ENCODE measurements at places on chromosomes 16 and 17. TPM values are rescaled to one million over a fixed set of nuclear protein-coding genes. Genes with fewer than 3 reads are reported as not detected.

LPO gene
- total RNA-seq: not detected

OTOP2 gene
- total RNA-seq: not detected

FOXF1 gene
- not detected for total RNA-seq

TANGO6 gene
- 18.0 TPM for total RNA-seq

ITGA3 gene
- 709 TPM for total RNA-seq

KRT20 gene
- total RNA-seq: 1.7 TPM

MT1G gene
- not detected for total RNA-seq

KPNA2 gene
- 209 TPM for total RNA-seq

TMEM238L gene
- not detected for total RNA-seq

- no peak for DNase-seq
Measured at GRCh38 chr16:69926241-69926640, 24.9 kb upstream of the CLEC18A start.

DNA sequence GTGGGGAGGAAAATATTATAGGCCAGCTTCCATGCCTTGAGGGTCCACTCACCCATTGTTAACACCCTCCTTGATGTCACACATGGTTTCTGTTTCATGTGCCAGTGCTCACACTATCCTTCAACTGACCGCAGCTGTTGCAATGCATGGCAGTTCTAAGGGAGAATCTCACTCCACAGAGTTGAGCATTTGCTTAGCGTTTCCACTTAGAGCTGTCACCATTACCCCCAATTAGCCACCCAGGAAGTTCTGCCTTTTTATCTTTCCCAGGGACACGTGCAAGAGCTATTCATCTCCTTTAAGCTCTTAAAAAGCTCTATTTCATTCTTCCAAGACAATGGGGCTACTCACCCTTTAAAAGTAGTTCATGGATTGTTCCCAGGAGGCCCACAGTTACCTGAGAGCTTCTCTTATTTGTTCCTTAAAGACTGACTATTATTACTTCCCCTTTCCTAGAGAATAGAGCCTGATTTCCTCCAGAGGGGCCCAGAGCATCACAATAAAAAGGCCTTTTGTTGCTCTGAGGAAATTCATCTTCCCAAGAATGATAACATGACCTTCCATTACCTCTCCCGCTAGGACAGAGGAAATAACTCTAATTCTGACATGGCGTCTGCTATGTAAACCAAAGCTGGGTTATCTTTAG is 126.8 kb downstream of the CACNG3 start:
- no peak for DNase-seq

GRCh38 chr17:63395075-63395805 is 50.9 kb downstream of the CYB561 start:
- no peak for DNase-seq

GRCh38 chr17:3981455-3981854 is 17.2 kb upstream of the ATP2A3 start:
- DNase-seq: no peak

- DNase-seq: no peak
Measured at GRCh38 chr17:14359163-14360020, 58.5 kb downstream of the HS3ST3B1 start.

GRCh38 chr16:85969159-85969558 is 70.2 kb downstream of the IRF8 start:
- no peak for DNase-seq

GRCh38 chr16:4767872-4768548 is 1.0 kb upstream of the ZNF500 start:
- DNase-seq: peak; percentile 52

DNA sequence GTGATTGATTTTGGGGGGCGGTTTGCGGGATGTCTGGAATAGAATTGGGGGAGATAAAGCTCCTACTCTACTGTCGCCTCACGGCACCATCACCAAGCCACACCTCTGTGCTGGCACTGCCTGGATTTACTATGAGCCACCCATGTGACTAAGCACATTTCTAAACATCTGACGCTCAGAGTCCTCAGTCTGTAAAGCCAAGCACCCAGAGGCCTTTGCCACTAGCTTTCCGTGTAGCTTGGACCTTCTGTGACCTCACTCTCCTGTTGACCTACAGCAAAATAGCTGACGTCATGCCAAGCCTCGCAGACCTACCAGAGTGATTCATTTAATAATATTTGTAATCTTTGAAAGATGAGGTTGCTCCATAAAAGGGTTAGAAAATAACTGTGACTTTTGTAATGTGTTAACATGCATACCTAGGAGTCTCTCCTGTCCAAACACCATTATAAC is 38.5 kb upstream of the MYOCD start:
- DNase-seq: peak; percentile 40

- DNase-seq: no peak
Measured at GRCh38 chr16:81639931-81640680, 139.0 kb upstream of the PLCG2 start.

GRCh38 chr16:69465881-69466280 is 41.5 kb downstream of the CYB5B start:
- no peak for DNase-seq

GRCh38 chr17:7484919-7485377 is 782 bp downstream of the POLR2A start:
- DNase-seq: no peak

- DNase-seq: no peak
Measured at GRCh38 chr16:85492295-85492864, 120.7 kb upstream of the GSE1 start.

- no peak for DNase-seq
Measured at GRCh38 chr17:41301204-41301790, 1.4 kb downstream of the KRTAP29-1 start.

GRCh38 chr17:76174037-76174436 is 33.0 kb upstream of the FOXJ1 start:
- DNase-seq: no peak

GRCh38 chr17:67902511-67903231 is 77.4 kb downstream of the BPTF start:
- no peak for DNase-seq

DNA sequence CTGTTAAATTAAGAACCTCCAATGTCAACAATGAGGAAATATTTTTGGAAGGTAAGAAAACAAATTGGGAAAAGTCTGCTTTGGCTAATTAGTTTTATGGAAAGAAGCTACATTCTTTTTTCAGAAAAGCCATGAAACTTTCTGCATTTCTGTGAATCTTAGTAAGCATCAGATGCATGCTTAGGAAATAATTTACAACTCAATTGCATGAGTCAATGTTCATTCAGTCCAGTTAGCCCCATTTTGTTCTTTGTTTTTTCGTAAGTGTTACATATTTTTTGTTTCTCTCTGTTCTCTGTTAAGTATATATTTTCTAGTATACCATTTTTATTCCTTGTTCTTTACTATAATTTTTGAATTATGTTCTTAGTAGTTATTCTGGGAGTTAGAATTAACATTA is 195.2 kb upstream of the KIF2B start:
- DNase-seq: no peak
